ENCODE measurements at places on chromosomes 7 and 10.

DNA sequence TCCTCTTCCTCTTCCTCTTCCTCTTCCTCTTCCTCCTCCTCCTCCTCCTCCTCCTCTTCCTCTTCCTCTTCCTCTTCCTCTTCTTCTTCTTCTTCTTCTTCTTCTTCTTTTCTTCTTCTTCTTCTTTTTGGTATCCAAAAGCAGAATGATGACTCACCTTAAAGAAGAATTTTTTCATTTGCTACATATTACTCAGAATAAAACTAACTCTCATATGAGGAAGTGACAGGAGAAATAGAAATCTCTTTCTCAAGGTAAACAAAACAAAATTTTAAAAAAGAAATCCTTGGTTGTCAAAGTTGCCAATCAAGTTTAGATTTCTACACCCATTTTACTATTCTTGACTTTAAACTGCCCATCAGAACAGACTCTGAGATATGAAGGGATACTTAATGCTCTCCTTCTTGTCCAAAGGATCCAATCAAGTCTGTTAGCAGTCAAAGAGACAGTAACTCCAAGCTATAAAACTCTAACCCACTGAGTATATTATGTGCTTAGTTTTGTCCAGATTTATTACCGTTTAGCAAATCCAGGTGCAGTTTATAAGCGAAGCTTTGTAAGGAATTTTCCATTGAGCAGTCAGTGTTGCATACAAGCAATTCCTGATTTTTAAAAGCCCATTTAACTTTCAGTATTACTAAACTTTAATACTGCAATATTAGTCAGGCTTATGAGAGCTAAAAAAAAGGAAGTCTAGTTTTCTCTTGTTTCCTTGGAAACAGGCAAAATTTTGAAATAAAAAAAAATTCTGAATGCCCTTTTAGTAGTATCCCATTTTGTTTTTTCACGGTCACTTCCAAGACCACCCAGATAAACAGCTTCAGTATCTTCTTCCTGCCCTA, 43.1 kb upstream of the SNX13 start:
- DNase-seq, result no peak

GRCh38 chr7:77184990-77185389, 14.6 kb downstream of the FGL2 start:
- no peak for DNase-seq

GRCh38 chr7:7989616-7990440, 21.2 kb downstream of the GLCCI1 start:
- DNase-seq, result no peak

GRCh38 chr7:128450409-128450808, 5.3 kb upstream of the HILPDA start:
- DNase-seq, result no peak

DNA sequence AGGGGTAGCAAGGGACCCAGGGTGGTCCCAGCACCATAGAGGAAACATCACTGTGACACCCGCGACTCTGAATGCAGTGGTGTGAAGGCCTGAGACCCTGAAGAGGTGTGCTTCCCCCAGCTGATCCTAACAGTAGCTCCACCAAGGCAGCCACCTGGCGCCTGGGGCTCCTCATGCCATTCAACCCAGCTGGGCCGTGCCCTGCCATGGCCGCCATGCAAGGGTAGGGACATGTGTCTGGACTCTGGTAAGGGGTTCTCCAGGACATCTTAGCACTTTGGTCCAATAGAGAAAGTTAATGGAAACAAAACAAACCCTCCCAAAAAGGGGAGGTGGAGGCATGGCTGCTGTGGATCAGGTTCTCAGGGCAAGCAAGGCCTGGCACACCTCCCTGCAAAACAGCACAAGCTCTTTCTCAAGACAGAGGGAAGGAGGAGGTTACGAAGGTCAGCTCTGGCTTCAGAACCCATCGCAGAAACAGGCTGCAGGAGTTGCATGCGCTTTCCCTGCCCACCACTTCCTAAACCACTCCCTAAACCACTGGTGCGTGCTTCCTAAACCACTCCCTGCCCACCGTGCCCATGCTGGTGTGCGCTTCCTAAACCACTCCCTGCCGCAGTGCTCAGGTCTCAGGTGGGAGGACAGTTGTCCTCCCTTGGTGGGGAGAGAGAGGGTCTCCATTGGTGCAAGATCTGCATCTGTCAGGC, 108.7 kb downstream of the LARP4B start:
- DNase-seq, result no peak

GRCh38 chr10:22978918-22979317, 51.1 kb downstream of the ARMC3 start:
- DNase-seq, result no peak

DNA sequence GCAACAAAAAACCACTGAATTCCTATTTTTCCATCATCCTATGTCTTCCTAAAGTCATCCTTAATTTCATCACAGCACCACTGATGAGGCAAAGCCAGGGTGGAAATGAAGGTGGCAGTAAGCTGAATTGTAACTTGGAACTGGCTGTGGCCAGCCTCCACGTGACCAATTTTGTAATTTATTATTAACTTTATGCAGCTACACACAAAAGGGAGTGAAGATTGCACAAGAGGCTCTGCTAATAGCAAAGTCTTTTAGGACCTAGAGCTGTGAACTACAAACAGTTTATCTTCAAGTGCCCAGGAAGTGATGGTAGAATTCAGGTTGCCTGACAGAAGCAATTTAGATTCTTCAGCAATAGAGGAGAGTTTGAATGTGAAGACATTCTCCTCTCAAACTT, 176.4 kb downstream of the CCDC71L start:
- DNase-seq, result no peak

DNA sequence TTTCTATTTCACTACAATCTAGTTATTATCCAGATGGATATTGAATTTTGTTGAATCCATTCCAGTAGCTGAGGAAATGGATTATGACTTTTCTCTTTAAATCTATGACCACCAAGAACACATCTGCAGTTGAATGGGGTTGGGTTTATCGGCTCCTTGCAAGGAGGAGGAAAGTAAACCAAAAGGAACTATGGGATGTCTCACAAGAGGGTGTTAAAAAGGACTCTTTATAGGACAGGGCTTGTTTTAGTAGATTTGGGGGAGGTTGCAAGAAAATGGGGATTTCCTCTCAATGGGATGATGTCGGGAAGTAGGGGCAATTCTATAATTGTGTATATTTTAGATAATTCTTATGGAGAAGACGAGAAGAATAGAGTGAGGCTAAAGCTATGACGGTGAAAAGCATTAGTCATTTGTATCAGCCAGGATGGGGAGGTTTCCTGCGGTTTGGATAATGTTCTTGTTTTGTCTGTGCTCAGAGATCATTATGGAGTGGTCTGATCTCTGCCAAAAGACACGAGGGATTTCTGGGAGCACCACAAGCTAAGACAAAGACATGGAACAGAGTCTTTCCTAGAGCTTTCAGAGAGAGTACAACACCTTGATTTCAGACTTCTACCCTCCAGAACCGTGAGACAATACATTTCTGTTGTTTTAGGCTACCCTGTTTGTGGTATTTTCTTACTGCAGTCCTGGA, 5.3 kb upstream of the LRRC61 start:
- no peak for DNase-seq

- no peak for DNase-seq
Measured at GRCh38 chr10:26550774-26551526, 112.8 kb downstream of the APBB1IP start.

GRCh38 chr10:132370426-132371340, 26.3 kb upstream of the PWWP2B start:
- no peak for DNase-seq

DNA sequence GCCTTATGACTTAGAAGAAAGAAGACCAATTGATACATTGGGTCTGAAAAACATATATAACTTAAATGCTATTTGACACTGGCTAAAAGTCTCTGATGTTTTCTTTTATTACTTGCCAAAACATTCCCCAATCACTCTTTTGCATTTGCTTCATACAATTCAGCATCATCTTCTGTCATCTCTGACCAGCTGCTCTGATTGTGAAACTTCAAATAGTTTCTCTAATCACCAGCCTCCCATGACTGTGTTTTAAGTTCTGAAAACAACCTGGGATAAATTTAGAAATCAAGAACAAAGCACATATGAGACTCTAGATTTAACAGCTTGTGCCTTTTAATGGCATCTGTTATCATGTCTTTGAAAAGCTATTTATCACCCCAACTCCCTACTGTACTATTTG, 208.4 kb upstream of the KCND2 start:
- DNase-seq, result no peak

- DNase-seq, result no peak
Measured at GRCh38 chr7:131288450-131288849, 39.2 kb upstream of the MKLN1 start.

DNA sequence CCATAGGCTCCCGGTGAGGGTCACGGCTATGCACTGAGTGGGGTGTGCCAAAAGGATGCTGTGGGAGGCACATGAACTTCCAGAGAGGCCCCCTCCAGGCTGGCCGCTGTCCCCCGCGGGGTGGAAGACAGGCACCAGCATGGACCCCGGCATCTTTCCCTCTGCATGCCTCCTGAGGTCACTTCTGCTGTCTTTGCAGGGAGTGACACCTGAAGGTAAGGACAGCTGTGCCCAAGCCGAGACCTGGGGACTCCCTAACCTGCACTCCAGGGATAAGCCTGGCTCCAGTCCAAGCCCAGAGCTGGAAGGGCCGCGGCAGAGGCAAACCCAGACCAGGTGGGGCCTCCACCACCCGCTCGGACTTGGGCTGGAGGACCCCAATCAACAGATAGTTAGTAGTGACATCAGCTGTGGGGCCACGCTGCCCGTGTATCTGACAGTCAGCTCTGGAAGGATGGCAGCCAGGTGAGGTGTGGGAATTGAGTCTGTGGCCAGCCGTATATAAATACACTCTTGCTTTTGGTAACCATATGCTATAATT, 340.7 kb upstream of the MKI67 start:
- no peak for DNase-seq

GRCh38 chr7:113408999-113409398, 290.6 kb upstream of the SMIM30 start:
- DNase-seq, result no peak

DNA sequence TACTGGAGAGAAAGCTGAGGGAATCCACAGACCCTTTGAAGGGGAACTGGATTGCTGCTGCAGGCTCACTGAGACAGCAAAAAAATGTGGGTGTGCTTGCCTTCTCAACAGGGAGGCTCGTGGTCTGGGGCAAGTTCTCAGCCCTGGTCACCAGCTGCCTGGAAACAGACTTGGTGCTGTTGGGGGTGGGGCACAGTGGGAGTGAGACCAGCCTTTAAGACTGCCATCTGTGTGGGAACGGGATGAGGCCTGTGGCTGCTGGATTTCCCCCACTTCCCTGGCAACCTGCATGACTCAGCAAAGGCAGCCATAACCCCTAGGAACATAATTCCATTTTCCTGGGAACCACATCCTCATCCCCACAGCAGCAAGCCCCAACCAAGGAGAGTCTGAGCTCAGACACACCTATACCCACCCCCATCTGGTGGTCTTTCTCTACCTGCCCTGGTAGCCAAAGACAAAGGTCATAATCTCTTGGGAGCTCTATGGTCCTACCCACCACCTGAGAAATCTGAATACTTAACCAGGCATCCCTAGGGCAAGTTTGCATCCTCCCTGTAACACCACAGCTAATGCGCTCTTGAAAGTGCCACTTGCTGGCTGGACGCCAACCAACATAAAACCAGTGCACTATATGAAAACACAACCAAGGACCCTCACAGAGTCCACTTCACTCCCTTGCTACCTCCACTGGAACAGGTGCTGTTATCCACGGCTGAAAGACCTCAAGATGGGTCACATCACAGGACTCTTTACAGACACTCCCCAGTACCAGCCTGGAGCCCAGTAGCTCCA, 45.0 kb upstream of the TFEC start:
- no peak for DNase-seq

DNA sequence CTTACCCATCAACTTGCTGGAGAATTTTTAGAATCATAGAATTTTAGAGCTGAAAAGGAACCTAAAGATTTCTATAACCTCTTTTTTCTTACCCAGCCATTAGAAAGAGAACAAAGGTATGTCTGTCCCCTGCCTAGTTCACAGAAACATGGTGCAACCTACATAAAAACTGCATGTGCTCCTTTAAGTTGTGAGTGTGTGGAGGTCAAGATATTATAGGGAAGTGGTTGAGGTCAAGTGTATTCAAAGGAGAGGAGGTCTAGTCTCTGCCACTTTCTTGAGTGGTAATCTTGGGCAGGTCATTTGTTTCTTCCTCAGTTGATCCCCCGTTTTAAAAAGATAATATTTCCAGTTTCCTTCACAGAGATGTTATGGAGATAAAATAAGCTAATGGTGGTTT, 6.4 kb downstream of the UBTD1 start:
- DNase-seq, result no peak

DNA sequence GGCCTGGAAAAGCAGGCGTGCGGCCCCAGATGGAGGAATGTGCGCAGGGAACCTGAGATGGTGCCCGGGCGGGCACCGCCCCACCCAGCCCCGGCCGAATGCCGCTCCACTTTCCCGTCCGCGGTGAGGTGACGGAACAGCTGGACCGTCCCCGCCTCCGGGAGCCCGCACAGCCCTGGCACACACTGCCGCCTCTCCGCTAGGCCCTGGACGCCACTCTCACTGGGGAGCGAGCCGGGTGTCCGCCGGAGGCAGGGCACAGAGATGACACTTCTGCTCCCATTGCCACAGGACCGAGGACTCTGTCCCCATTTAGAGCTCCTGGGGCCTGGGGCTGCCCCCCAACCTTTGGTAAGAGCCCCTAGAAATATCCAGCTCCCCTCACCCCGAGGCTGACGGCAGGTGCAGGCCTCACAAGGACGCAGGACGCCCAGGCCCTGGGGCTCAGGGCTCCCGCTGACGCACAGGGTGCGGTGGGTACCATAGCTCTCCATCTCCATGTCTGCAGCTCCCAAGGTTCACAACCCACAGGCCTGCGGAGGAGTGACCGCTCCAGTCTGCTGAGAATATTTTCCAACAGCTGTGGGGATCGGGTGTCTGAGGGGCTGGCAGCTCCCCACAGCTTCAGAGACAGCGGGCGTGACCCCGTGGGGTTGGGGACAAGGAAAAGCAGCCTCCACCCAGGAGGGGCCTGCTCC, 52.2 kb upstream of the PDGFA start:
- no peak for DNase-seq

DNA sequence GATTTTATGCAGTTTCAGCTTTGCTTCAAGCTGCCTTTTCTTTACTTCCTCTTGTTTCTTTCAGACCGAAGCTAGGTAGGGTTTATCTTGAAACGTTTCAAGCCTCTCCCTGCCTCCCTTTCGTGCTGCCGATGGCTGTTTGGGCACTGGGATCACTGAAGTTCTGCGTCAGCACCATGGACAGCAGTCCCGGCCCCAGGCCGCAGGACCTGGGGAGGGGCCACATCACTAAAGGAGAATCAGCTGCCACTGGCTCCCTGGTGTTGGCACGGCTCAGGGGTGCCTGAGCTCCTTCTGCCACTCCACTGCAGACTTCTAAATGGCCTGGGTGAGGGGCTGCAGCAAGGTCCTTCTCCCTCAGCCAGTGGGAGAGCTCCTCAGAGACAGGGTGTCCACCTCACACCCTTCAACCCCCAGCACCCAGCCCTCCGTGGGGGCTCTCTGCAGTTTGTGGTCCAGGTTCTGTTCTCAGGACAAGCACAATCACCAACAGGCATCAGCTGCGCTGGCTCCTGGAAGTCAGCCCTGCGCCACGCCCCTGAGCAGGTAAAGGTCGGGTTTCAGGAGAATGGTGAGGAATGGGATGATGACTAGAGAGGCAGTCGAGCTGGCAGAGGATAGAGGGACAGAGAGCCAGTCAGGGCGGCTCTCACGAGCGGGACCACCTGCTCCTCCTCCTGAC, 387.2 kb downstream of the TCERG1L start:
- no peak for DNase-seq

GRCh38 chr7:116271963-116272886, 61.9 kb downstream of the TES start:
- no peak for DNase-seq

All from stimulated activated CD8-positive, alpha-beta memory T cell treated with anti-CD3 and anti-CD28 coated beads, Interleukin-15, amount 100 ng/mL, for 4 hours (primary cell).